D341Med (cell line): ENCODE measurements at places on chromosomes 13 and 19.

- DNase-seq = no peak
These were observed 18.5 kb upstream of the C19orf33 start for GRCh38 chr19:38285567-38285966.

DNA sequence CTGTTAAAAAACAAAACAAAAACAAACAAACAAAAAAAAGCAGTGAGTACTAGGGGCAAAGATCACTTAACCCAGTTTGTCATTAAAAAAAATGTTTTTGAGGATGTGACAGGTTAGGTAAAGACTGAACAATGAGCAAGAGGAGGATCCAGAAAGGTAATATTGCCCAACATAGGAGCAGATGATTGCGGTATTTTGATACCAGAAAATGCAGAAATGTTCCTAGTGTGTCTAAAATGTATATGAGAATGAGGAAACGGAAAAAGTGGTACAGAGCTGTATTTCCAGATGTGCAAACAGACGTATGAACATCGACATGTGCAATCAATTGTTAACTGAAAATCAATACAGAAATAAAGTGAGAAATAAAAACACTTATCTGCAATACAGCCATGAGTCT lies 4.9 kb upstream of the LILRA4 start:
- no peak for DNase-seq

GRCh38 chr19:2129486-2129885 lies 21.9 kb downstream of the AP3D1 start:
- no peak for DNase-seq

GRCh38 chr13:74005320-74006157 lies 128.7 kb downstream of the KLF12 start:
- DNase-seq = no peak

- no peak for DNase-seq
These were observed 33.8 kb upstream of the LRRC4B start for GRCh38 chr19:50602089-50602422.

- DNase-seq = no peak
These were observed 29.0 kb upstream of the ZNF709 start for GRCh38 chr19:12513531-12514061.

DNA sequence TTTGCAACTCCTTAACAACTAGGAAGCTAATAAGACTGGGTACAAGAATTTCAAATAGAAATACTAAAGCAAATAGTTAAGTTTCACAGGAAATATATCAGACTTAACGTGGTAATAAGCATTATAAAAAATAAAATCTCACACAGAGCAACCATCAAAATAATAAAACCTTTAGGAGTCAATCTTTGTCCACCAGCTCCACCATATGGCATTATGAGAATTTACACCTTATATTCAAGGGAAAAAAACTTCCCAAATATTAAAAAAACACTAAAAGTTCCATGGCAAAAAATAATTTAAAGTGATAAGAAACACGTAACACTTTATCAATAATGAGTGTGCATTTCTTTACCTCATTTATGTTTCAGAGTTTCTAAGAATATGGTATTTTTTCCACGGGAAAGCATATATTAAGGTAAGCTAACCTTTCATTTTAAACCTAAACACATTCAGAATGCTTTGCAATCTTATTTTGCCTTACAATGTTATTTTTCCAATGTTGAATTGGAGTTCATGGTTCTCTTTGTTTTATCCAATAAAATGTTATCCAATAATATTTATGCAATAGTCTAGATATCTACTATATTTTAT lies 423.2 kb upstream of the SGCG start:
- DNase-seq = no peak

DNA sequence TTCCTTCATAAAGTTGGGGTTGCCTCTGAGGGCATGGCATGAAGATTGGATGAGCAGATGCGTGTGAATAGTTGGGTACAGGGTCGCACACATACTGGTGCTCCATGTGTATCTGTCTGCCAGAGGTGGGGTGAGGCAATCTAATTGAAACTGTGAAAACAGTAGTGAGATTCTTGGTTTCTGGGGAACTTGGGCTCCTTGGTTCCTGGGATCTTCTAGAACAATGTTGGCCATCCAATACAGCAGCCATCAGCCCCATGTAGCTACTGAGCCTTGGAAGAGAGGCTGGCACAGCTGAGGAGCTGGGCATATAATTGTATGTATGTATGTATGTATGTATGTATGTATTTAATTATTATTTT lies 616 bp downstream of the FCHO1 start:
- DNase-seq = no peak

GRCh38 chr13:113887700-113888201 lies 23.9 kb upstream of the GAS6 start:
- DNase-seq = no peak

GRCh38 chr13:44237276-44237767 lies 136.3 kb upstream of the SERP2 start:
- no peak for DNase-seq

DNA sequence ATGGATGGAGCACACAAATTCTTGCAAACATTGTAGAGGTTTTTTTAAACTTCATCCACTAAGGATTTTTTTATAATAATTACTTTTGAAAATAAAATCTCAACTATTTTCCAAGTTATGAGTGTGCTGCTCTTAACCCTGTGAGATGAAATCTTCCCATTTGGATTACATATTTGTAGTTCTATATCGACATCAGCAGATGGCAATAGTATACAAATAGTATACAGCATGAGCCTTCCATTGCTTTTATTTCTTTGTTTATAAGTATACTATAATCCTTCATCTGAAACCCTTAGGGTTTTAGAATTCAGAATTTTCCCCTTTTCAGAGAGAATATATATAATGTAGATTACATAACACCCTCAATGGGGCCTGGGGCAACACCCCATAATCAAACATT lies 70.5 kb downstream of the GJA3 start:
- DNase-seq = no peak

DNA sequence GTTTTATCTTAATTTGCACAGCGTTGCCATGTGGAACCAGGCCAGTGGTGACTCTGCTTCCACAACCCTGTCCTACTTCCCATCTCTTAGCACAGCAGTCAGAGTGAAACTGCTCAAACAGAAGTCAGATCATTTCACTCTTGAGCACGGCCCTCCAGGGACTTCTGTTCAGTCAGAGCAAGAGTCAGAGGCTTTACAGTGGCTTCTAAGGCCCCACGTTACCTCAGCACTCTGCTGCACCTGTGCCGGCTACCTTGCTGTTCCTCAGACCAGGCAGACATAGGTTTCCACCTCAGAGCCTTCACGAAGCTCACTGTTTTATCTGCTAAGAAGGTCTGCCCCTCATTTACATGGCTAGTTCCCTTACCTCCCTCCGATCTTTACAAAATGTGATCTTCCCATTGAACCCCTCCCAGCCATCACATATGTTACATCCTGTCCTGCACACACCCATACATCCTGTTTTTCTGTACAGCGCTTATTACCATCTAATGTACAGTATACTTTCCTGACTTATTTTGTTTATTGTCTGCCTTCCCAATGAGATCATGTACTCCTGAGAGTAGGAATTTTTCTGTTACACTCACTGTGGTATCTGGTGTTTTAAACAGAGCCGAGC lies 41.6 kb downstream of the TM9SF2 start:
- DNase-seq = no peak

DNA sequence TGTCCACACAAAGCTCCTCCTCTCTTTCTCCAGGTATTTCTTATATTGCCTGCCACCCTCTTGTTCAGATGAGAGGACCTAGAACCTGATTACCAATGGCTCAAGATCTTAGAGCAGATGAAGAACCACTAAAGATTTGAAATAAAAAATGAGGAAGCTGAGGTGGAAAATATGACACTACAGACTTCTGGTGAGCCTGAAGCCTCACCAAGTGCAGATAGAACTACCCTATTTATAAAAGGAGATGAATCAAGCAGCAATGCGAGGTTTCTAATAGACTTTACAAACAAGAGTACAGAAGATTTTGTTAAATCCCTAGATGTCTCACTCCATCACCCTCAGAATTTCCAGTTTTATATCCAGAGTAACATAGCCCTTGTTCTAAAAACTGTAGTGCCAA lies 345.8 kb downstream of the TBC1D4 start:
- DNase-seq = no peak

- DNase-seq = no peak
These were observed 1.8 kb upstream of the CD37 start for GRCh38 chr19:49333418-49333805.

DNA sequence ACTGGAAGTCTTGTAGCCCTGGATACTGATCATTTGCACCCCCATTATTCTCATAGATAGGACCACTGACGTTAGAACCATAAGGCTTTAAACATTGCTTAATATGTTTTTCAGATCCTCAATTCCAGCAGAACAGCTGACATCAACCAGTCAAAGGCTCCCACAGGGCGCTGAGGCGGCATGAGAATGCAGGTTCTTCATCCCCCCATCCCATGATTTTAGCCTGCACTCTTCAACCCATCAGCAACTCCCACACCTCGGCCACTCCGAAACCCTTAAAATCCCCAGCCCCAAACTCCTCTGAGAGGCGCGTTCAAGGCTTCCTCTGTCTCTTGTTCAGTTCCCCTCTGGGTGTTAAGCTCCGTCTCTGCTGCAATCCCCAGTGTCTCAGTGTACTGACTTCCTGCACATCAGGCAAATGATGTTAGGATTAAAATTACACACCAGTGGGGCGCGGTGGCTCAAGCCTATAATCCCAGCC lies 24.3 kb upstream of the LAMP1 start:
- no peak for DNase-seq

- DNase-seq = peak; percentile 71
These were observed 3.8 kb downstream of the GARIN5B start for GRCh38 chr19:55358943-55359908.

GRCh38 chr19:55694241-55694655 lies 19.2 kb downstream of the EPN1 start:
- DNase-seq = no peak

- no peak for DNase-seq
These were observed 2.3 kb downstream of the SOX1 start for GRCh38 chr13:112069061-112069844.

DNA sequence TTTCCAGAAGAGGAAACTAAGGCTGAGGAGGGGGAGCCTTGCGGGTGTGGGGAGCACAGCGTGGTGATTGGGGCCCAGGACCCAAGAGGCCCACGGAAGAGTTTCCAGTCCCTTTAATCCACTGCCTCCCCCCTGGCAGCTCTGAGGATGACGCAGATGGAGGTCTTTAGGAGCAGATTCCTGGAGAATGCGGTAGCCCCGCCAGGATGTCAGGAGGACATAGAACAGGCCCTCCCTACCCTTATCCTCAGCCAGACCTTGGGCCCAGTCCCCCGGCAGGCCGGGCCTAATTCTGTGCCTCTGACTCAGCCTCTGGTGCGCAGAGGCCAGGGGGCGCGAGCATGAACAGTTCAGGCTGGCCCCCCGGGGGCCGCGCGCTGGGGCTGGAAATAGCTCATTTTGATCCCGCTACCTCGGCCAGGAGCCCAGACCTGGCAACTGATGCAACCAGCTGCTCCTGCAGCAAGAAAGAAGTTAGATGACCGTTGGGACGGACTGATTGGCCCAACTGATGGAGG lies 461 bp upstream of the HSPB6 start:
- DNase-seq = peak; percentile 59

- DNase-seq = no peak
These were observed 1089.7 kb downstream of the PCDH17 start for GRCh38 chr13:58721273-58721672.

DNA sequence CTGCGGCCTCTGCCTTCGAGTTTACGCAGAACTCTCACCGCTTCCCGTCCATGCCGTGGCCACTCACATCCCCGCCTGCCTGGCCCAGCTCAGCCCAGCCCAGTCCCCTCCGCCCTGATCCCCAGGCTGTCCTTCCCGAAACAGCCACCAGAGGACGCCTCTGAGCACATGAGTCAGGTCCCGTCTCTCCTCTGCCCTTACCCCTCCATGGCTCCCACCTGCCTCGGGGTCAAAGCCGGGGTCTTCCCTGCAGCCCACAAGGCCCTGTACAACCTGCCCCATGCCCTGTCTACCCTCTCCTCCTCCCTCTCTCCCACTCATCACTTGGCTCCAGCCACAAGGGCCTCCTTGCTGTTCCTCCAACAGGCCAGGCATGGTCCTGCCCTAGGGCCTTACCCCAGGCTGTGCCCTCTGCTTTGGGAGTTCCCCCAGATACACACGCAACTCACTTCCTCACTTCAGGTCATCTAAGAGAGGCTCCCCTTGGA lies 8.1 kb upstream of the SEMA6B start:
- DNase-seq = peak; percentile 77

GRCh38 chr13:103961784-103962183 lies 895.6 kb upstream of the SLC10A2 start:
- DNase-seq = no peak

DNA sequence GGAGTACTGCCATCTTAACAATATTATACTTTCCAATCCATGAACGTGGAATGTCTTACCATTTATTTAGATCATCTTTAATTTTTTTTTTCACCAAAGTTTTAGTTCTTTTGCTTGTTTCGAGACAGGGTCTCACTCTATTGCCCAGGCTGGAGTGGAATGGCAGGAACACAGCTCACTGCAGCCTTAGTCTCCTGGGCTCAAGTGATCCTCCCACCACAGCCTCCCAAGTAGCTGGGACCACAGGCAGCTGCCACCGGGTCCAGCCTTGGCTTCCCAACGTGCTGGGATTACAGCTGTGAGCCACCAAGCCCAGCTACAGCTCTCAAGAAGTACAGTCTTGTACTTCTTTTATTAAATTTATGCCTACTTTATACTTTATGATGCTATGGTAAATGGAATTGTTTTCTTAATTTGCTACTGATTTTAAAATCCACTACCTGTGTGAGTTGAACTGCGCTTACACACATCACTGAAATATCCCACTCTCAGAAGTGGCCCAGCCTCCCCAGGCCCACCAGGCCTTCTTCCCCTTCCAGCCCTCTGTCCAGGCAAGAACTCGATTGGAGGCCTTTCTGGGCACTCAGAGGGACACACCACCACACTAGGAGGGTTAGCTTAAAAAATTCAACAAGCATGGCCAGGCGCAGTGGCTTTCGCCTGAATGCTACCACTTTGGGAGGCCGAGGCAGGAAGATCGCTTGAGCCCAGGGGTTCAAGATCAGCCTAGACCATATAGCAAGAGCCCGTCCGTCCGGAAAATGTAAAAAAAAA lies 1.0 kb upstream of the PGLS start:
- DNase-seq = no peak

GRCh38 chr19:35253316-35254286 lies 4.8 kb downstream of the LSR start:
- peak; percentile 9 for DNase-seq

- DNase-seq = no peak
These were observed 29.8 kb downstream of the PPP2R1A start for GRCh38 chr19:52219611-52220010.
